ENCODE measurements at places on chromosomes 2 and 18. TPM values are rescaled to one million over a fixed set of nuclear protein-coding genes. Genes with fewer than 3 reads are reported as not detected.

GRCh38 chr2:212354382-212354781, 184.2 kb downstream of the ERBB4 start:
- no peaks in the 10 kb centered on the region for H3K36me3 ChIP-seq
- H3K4me3 ChIP-seq: no peak overlapping the region
- H3K4me1 ChIP-seq: no peaks in the 10 kb centered on the region
- H3K27ac ChIP-seq: no peak overlapping the region

GRCh38 chr18:6811816-6812215, 82.3 kb downstream of the ARHGAP28 start:
- no peak for DNase-seq
- no peak overlapping the region for H3K27ac ChIP-seq
- no peaks in the 10 kb centered on the region for H3K36me3 ChIP-seq
- peaks cover 36% of the 10 kb centered on the region for H3K27me3 ChIP-seq
- no peak overlapping the region for H3K4me3 ChIP-seq
- H3K4me1 ChIP-seq: no peaks in the 10 kb centered on the region

DNA sequence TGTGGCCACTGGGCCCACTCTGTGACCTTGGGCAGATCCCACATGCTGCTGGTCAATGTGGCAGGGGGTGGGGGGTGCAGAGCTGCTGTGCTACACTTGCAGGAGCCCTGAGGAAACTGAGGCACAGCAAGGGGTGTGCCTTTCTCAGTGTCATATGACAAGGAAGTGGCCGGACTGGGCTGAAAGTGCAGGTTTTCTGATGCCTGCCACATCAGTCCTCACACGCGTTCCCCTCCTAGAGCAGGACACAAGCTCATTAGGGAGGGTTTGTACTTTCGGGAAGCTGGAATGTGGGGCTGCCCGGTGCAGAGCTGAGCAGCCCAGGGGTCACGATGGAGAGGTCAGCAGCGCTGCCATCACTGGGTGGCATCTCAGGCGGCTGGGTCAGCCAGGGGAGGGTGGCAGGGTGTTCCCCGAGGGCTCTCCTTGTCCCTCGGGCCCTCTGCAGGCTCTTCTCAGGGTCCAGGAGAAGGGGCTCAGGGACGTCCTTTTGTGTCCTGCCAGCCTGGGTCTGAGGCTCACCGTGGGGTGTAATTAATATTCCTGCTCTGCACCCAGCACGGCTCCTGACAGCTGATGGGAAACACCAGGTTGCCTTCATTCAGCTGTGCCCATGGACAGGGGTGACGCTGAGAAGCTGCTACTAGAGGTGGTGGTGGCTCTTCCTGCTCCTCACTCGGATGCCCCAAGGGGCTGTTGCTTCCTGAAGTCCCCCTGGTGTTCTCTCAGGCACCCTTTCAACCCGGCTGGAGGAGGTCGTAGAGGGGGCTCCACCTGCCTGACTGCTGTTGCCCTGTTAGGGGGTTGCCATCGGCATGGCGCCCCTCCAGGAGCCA, 62.1 kb upstream of the HDAC4 start:
- H3K4me1 ChIP-seq: no peaks in the 10 kb centered on the region
- H3K4me3 ChIP-seq: no peak overlapping the region
- H3K36me3 ChIP-seq: no peaks in the 10 kb centered on the region
- no peak for DNase-seq
- no peak overlapping the region for H3K27ac ChIP-seq
- H3K27me3 ChIP-seq: peaks cover 37% of the 10 kb centered on the region

KIF1A gene
- total RNA-seq: 280 TPM

- H3K4me1 ChIP-seq: no peaks in the 10 kb centered on the region
- H3K36me3 ChIP-seq: no peaks in the 10 kb centered on the region
- no peak for DNase-seq
- H3K27me3 ChIP-seq: no peaks in the 10 kb centered on the region
- H3K4me3 ChIP-seq: no peak overlapping the region
- H3K27ac ChIP-seq: no peak overlapping the region
These were observed 66.5 kb upstream of the FIGN start for GRCh38 chr2:163802284-163802683.

- DNase-seq: peak; percentile 20
- no peak overlapping the region for H3K4me3 ChIP-seq
- H3K36me3 ChIP-seq: no peaks in the 10 kb centered on the region
- no peaks in the 10 kb centered on the region for H3K27me3 ChIP-seq
These were observed 1103.9 kb upstream of the KLHL29 start for GRCh38 chr2:22281033-22281432.

NCKAP5 gene
- 1.2 TPM for total RNA-seq

DNA sequence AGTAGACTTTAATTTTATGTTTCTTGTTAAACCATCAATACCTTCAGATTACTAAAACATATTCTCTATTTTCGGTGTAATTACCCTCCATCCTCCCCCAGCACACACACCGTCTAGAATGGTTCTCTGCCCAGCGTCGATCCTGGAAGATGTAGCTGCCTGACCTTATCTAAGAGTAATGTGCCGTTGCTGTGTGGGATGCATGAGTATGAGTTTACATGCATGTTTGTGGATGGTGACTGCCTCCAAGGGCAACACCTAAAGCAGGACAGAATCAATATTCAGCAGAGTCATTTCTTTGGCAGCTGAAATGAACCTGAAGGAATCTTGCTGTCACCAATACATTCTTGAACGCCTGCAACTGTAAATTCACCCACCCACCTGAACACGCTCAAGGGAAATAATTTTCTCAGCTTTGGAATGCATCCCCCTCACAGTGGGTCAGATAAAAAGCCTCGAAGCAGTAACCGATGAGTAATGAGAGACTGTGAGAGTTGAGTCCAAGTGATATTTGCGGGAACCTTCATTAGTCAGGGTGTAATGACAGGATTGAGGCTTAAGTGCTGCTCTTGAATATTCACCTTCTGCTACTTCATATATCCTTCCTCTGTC, 155.8 kb upstream of the RND3 start:
- DNase-seq: no peak
- no peaks in the 10 kb centered on the region for H3K27me3 ChIP-seq
- H3K27ac ChIP-seq: no peak overlapping the region
- H3K4me3 ChIP-seq: no peak overlapping the region

DNA sequence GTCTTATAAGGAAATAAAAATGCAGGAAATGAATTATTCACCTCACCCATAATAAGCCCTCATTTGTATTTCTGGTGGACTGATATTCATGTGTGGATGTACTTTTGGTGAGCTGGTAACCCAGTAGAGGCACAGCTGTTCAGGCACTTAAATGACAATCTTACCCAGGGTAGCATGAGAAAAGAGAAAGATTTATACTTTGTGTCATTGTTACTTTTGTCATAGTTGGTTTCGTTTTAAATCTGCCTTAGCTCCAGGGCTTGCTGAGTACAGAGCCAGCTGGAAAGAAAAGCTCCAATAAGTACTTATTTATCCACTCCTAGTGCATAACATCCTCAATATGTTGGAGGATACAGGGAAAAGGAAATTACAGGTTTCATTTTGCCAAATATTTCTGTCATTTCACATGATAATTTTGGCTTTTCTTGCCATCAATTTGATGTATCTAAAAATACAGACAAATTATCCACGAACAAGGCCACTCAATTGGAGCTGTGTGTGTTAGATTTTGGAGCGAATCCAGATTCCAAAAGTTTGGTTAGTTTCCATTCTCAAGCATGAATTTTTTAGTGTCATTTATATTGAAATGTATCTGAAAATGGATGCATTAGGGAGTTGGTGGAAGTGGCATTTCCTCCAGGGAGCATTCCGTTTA, 1276.1 kb upstream of the FAM98A start:
- no peaks in the 10 kb centered on the region for H3K36me3 ChIP-seq
- no peaks in the 10 kb centered on the region for H3K27me3 ChIP-seq
- DNase-seq: no peak
- H3K4me3 ChIP-seq: no peak overlapping the region
- no peak overlapping the region for H3K27ac ChIP-seq

ASB18 gene
- total RNA-seq: not detected

DNA sequence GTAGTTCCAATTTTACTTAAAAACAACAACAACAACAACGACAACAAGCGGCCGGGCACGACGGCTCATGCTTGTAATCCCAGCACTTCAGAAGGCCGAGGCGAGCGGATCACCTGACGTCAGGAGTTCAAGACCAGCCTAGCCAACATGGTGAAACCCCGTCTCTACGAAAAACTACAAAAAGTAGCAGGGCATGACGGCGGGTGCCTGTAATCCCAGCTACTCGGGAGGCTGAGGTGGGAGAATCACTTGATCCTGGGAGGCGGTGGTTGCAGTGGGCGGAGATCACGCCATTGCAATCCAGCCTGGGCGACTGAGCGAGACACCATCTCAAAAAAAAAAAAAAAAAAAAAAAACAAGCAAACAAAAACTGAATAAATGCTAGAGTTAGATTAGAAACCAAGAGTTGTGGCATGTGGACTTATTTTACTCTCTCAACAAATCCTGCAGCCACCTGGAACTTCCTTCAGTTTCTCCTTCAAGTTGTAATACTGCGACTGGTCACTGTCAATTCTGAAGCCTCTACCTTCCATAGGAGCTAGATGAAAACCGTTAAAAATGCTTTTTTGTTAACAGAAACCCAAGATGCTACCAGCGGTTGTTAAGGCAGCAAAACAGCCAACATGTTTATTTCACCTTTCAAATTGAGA, 1.3 kb downstream of the ATP5F1A start:
- H3K27me3 ChIP-seq: no peaks in the 10 kb centered on the region
- H3K27ac ChIP-seq: peak overlapping the region; percentile 85
- H3K4me1 ChIP-seq: peaks cover 8% of the 10 kb centered on the region
- DNase-seq: no peak
- peaks cover 56% of the 10 kb centered on the region for H3K36me3 ChIP-seq

DNA sequence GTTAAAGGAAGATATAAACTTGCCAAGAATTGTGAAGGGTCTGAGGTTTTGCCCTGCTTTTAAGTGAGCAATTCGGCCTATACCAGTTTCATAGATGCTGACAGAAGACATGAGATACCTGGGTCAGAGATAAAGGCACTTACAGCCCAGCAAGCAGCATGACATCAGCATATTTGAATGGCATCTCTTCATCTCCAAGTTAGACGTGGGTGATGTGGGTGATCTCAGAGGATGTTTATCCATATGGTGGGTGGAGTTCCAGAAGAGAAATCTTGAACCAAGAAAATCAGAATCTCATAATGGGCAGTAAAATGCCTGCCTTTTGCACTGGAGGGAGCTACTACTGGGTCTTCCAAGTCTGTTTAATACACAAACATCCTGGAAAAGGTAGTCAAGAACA, 44.7 kb downstream of the GYPC start:
- no peak overlapping the region for H3K4me3 ChIP-seq
- no peaks in the 10 kb centered on the region for H3K4me1 ChIP-seq
- H3K36me3 ChIP-seq: no peaks in the 10 kb centered on the region
- H3K27ac ChIP-seq: no peak overlapping the region

- no peaks in the 10 kb centered on the region for H3K4me1 ChIP-seq
- H3K36me3 ChIP-seq: no peaks in the 10 kb centered on the region
- H3K27ac ChIP-seq: no peak overlapping the region
- H3K27me3 ChIP-seq: peaks cover 76% of the 10 kb centered on the region
- no peak overlapping the region for H3K4me3 ChIP-seq
These were observed 127.7 kb downstream of the CAPN13 start for GRCh38 chr2:30679426-30680088.

DAW1 gene
- 2.4 TPM for total RNA-seq

All from Calu3 (cell line).